DMS153 (cell line): ENCODE measurements at places on chromosomes 6 and 20.

DNA sequence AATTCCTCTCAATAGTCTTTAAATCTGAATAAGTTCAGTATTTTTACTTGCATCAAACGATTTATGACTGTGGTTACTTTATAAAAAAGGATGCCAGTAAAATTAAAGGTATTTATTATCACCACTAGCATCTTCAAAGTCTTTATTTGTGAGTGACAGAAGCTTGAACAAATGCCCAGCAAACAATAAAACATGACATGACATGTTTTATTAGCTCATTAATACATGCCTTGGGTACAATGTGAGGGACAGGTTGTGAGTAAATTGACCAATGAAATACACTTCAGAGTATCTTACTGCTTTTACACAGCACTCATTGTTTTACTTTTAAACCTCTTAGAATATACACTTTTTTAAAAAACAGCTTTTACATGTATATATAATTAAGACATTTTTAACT is 113.4 kb upstream of the BEND3 start:
- DNase-seq: peak; percentile 42

DNA sequence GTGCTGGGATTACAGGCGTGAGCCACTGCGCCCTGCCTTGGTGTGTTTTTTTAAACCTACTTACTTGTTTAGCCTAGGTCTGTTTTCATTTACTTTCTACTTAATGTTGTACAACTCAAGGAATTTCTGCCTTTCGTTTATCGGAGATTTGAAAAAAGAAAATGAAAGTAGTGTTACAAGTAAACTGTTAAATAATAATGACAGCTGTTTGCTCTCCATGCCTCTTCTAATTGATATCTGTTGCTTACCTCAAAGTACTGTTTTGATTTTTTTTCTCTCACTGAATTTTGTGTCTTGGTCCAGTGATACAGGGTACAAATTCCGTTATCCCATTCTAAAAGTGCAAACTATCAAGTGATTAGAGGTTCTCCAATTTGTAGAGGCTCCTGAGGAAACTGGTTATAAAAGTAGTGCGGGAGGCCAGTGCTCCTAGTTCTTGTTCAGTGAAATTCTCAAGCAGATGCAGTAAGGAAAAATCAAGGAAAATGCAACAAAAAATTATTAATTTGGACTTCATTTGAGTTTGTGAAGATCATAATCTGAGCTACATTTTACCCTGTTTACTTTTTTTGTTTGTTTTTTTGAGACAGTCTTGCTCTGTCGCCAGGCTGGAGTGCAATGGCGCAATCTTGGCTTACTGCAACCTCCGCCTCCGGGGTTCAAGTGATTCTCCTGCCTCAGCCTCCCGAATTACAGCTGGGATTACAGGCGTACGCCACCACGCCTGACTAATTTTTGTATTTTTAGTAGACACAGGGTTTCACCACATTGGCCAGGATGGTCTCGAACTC is 2.2 kb downstream of the UBR2 start:
- DNase-seq: no peak

DNA sequence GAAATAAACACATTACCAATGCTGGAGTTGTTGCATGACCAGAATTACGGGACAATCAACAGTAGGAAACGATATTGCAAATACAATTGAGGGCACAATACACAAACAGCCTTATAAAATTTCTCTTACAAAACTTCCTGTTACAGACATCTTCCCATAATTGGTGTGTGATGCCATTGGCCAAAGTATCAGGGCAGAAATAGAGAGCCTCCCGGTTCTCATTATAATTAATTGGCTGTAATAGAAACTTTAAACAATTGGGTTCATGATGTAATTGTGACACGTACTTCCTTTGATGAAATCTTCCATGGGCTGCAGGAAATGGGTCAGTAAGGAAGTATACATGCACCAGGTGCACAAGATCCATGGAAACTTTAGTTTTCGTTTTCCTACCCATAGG is 40.3 kb upstream of the RALGAPA2 start:
- DNase-seq: peak; percentile 45

DNA sequence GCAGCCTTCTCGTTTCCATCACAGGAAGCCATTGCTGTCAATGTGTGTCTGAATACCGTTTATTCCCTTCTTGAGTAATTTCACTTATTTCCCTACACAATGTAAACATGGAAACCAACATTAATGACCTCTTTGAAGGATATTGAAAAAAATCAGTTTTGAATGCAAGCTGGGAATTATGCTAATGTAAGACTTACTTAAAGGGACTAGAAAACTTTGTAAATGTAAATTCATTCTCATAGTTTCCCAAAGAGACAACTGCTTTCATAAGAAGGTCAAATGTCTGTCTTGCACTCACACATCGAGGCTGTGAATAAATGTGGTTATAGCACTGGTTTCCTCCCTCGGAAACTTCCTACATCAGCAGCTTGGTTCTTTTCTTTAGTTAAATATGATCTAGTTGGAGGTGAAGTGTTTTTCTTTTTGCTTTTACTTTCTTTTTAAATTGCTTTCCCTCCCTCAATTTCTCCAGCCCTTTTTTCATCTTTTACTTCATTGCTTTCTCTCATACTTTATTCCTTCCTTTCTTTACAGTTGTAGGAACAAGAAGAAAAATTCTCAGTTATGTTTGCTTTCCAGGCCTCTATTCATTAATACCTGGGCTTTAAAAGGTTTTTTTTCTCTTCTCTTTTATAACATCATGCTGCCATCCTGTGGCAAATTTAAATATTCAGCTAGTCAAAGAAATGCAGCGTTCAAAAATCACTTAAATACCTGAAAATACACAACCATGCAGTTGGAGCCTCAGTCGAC is 108.3 kb downstream of the TNFAIP3 start:
- DNase-seq: no peak

DNA sequence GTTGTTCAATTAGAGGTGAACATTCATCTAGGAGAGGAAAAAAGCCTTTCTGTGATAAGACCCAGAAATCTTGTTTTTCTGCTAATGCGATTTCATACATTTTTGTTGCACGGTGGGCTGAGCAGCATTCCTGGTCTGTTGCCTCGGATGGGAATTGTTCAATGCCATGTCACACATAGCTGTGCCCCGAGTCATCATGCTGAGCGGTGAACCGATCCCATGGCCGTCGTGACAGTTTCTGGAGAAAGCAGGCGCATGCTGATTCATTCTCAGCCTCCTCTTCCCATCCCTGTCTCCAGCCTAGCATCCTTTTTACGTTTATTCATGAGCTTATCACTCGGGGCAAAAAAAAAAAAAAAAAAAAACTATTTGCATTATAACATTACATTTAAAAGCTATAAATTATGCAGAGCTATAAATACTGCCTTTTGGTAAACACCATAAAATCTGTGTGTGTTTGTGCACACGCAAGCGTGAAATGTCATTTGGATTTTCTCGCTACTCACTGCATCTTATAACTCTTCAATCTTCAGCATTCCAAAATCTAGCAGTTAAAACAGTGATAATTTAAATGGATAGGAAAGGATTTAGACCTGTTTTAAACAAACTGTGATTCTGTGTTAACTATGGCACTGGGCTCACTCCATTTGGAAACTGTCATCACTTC is 58.9 kb upstream of the IFNGR1 start:
- DNase-seq: no peak

- DNase-seq: no peak
These were observed 246.6 kb upstream of the JAG1 start for GRCh38 chr20:10920396-10920795.
